ENCODE measurements at places on chromosomes 13 and 19.

- no peak for DNase-seq
Measured at GRCh38 chr19:40499320-40499719, 32.5 kb downstream of the SPTBN4 start.

DNA sequence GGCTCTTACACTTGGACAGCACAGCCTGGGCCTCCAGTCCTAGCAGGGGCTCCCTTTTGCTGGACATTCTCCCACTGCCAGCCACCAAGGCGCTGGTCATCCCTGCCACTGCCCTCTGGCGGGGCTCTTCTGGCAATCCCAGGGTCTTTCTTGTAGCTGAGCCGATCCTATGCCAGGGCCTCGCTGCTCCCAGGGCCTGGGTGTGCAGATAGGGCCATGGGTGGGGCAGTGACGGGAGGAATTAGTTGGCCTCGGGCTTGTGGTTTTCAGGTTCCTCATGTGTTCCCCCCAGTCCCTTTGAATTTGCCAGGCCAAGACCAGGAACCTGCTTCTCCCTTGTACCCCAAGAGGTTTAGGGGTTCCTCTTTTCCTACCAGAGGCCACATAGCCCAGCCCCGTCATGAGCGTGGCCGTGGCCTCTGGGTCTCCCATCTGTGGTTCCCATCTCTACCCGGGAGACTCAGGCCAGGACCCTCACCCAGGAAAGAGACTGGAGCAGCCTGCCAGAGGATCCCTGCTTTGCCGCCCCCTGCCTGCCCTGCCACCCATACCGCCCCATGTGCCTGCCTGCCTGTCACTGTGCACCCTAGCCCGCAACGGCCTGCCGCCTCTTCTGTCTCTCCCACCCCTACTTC is 26.2 kb downstream of the TMED1 start:
- DNase-seq = no peak

GRCh38 chr19:19463348-19464117 is 51.8 kb downstream of the TSSK6 start:
- DNase-seq = no peak

DNA sequence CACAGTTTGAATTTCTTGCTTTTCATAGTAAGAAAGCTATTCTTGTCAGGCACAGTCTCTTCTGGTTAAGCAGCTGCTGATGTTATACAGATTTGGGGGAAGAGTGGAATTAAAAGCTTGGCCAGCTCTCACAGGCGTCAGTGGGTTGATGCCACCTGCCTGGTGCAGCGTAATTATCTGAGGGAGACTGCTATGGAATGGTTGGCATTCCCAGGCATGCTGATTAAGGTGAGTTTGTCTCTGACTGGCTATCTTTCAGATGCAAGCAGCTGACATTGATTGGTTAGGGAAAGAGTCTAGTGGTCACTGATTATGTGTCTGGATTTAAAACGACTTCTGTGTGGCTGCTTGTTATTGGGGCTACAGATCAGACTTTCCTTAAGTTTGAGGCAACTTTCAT is 948.4 kb downstream of the UQCRFS1 start:
- no peak for DNase-seq

DNA sequence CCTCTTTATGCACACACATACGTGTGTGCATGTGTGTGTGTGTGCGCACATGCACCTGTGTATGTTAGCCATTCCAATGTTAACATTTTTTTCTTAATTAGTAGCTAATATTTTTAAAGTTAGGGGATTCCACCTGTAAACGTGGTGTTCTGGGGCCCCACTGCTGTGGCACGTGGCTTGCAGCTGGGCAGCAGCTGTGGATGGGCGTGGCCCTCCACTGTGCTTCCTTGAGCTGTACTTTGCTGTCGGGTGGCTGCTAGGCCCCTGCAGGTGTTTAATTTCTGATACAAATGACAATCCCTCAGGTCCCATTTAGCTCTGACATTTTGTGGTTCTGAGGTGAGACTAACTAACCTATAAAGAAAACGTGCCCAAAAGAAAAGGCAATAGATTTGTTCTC is 58.9 kb upstream of the GJB6 start:
- DNase-seq = no peak

DNA sequence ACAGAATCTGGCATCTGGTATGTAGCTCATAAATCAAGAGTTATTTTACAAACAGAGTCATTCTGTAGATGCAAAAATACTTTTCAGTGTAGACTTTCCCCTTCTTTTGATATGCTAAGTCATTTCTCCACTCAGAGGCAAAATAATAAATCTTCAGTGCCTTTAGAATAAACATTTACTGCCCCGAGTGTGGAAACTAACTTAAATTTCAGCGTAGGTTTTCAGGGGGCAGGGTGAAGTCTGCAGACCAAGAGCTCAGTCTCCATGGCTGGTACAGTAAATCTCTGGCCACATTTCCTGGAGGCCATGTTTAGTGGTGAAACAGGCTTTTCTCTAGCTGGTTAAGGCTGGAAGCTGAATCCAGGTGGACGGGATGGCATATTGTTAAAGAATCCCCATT is 13.1 kb upstream of the ADPRHL1 start:
- no peak for DNase-seq

DNA sequence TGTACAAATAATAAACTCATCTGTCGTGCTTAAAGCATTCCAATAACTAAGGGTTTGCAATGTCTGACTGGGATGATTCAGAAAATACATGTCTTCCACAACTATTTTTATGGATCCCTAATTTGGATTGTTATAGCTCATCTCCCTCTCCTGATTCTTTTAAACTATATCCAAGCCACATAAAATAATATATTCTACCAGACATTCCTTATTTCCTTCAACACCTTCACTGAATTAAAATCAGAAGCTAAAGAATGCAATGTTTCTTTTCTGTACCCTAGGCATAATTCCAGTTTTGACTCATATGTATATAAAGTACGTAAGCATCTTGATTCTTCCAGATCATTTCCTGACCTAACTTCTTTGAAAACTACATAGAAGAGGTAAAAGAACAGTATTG is 420.4 kb downstream of the EFNB2 start:
- no peak for DNase-seq

DNA sequence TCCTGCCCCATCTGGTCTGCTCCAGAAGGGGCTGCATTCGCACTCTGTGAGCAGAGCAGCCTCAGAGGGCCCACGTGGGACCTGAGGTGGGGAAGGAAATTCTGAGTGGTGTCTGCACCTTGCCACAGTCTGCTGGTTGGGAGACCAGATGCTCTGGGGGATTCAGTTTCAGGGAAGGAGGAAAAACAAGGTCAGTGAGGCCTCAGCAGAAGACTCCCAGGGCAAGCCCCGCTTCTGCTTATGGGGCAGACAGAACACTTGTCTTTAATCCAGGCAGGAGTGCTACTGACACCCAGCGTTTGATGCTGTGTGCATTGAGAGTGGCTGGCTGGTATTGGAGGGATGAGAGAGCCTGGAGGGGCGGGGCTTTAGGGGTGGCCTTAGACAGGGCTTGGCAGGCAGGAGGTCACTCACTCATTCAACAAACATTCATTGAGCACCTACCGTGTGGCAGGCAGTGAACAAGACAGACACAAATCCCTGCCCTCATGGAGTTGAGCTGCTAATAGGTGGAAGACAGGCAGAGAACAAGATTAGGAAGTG is 4.9 kb upstream of the CLEC17A start:
- DNase-seq = no peak

GRCh38 chr13:76338003-76338402 is 548.2 kb downstream of the KCTD12 start:
- no peak for DNase-seq

GRCh38 chr19:54107876-54108490 is 5.3 kb downstream of the NDUFA3 start:
- DNase-seq = no peak

DNA sequence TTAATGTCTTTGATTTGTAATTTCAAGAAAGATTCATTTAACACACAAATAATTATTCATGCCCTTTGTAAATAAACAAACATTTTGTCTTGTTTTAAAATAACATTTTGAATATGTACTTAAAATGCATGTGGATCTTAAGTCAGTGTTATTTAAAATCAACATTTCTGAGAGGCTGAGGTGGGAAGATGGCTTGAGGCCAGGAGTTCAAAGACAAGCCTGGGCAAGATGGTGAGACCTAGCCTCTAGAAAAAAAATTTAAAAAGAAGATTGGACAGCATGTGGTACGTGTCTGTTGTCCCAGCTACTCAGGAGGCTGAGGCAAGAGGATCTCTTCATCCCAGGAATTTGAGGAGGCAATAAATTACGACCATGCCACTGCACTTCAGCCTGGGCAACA is 1268.2 kb downstream of the SLITRK1 start:
- DNase-seq = no peak

- DNase-seq = no peak
Measured at GRCh38 chr19:9075064-9075949, 11.6 kb upstream of the OR1M1 start.

DNA sequence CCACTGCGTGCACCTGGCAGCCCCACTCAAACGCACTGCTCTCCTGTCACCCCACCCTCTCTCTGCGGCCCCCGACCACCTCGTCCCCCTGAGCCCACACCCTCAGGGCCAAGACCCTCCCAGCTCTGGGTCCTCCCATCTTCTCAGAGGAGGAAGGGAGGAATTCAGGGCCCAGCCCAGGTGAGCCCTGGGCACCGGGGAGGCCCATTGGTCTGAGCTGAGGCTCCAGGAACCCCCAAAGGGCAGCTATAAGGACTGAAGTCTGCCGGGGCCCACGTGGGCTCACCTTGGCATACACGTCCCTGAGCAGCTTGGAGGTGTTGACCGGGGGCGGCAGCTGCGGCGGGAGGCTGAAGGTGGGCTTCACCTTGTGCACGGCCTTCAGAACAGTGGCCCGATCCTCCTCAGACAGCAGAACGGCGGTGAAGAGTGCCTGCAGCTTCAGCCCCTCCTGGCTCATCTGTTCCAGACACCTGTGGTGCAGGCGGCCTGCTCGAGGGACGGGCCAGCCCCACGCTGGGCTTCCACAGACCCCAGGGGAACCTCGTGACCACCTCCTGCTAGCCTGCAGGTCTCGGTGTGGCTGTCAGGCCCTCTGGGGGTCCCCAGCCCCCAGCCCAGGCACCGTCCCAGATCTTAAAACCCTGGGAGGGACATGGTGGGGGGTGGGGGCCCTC is 8.8 kb downstream of the POLRMT start:
- no peak for DNase-seq

DNA sequence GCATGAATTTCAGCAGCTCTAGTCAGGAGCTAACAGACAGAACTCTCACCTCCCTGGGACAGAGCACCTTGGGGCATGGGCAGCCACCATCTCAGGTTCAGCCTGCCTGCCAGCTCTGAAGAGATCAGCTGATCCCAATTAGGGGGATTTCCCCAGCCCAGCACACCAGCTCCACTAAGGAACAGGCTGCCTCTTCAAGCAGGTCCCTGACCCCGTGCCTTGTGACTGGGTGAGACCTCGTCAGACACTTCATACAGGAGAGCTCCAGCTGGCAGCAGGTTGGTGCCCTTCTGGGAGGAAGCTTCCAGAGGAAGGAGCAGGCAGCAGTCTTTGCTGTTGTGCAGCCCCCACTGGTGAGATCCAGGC is 84.5 kb upstream of the UFM1 start:
- DNase-seq = no peak
